ENCODE measurements at places on chromosomes 5 and 9.

DNA sequence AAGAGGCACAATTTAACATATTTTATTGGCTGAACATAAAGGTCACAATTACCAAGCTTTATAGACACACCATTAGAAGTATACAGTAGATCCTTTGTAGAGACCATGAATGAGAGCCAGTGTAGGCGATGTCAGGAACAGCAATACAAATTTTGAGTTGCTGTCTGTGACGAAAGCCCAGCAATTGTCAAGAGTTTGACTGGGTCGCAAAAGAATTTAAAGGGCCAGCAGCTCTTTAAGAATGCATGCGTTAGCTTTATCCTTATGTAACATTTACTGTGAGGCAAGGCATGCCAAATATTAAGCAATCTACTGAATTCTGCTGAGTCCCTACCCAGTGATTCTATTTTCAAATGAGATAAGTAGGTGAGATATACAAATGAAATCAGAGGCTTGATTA is 236.9 kb downstream of the ARRDC3 start:
- no peak for DNase-seq

DNA sequence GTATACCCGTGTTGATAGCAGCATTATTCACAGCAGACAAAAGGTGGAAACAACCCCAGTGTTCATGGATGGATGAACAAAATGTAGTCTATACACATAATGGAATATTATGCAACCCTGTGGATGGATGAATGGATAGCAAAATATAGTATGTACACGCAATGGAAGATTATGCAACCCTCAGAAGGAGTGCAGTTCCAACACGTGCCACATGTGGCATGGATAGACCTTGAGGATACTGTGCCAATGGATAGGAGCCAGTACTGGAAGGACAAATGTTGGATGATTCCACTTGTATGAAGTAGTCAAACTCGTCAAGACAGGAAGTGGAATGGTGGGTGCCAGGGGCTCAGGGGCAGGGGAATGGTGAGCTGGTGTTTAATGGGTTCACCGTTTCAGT is 44.9 kb downstream of the PLEKHG4B start:
- DNase-seq: no peak

- no peak for DNase-seq
Observed at GRCh38 chr5:58261605-58262004, 198.3 kb downstream of the PLK2 start.

DNA sequence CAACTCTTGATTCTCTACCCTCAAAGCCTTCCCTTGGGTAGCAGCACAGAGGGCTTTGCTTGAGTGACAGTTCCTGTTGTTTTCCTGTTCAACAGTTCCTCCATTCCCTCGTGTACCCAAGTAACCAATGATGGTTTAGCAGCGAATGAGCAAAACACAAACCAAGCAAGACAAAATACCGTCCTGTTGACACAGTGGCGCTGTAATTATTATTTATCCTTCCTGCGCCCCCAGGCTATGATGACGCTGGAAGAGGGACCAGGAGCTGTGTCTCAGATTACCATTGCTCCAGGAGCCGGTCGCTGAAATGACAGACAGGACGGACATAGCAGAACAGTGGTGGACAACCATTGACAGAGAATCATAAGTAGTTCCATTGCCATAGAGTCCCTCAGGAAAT is 154.8 kb downstream of the GADD45G start:
- DNase-seq: no peak

DNA sequence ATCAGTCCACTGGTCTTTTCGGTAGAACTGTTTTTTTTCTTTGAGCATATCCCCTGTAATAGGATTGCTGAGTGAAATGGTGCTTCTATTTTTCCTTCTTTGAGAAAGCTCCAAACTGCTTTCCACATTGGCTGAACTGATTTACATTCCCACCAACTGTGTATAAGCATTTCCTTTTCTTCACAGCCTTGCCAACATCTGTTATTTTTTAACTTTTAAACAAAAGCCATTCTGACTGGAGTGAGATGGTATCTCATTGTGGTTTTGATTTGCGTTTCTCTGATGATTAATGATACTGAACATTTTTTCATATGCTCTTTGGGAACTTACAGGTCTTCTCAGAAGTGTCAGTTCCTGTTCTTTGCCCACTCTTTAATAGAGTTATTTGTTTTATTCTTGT is 764.7 kb downstream of the MTRR start:
- DNase-seq: no peak

DNA sequence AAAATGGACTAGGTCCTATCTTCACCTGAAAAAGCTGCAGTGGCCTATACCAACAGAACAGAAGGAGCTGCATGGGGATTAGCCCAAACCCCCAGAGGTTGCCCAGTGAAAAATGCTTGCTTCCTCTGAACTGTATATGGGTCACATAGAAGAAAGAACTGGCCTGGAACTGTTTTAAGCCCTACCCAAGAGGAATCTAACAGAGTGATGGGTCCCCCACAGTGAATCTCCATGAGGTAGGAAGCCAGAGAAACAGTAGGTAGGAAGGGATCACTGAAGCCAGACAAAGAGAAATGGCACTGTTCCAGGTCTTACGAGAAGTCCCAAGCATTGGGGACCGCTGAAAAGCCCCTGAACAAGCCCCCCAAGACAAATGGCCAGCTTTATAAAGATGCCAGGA is 28.8 kb upstream of the TRIM32 start:
- DNase-seq: no peak

DNA sequence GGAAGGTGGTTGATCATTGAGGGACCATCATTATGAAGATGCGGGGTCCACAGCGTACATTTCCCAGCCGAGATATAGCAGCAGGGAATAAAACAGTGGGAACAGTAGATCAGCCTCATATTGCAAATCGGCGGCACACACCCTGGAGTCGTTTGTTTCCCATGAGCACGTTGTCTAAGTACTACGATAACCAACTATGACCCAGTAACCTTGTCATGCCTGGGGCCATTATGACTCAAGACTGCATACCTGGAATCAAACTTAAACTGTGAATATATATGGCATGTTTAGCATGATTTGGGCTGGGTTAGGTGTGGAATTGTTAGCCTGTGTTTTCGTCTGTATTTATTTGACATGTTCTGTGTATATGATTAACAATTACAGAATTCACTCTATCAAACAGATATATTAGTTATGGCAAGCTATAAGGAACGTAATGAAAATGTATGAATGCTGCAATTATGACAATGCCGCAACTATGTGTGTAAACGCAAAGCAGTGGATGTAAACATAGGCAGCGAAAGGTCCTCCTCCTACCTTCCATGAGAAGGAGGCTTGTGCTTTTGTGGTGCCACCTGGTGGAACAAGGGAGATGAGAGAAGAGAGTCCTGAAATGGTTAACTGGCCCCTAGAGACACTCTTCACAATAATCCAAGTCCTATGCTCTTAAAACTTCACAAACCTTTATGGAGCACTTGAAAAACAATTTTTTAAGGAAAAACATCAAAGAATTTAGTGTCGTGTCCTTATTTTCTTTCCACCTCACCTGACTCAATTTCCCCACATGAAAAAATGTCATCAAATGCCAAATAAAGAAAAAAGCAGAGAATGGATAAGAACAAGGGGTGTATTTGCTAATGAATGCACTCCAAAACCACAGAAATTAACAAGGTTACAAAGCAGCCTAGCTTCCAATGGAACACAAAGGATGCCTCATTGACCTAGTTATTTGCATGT is 47.1 kb downstream of the SEMA5A start:
- no peak for DNase-seq

DNA sequence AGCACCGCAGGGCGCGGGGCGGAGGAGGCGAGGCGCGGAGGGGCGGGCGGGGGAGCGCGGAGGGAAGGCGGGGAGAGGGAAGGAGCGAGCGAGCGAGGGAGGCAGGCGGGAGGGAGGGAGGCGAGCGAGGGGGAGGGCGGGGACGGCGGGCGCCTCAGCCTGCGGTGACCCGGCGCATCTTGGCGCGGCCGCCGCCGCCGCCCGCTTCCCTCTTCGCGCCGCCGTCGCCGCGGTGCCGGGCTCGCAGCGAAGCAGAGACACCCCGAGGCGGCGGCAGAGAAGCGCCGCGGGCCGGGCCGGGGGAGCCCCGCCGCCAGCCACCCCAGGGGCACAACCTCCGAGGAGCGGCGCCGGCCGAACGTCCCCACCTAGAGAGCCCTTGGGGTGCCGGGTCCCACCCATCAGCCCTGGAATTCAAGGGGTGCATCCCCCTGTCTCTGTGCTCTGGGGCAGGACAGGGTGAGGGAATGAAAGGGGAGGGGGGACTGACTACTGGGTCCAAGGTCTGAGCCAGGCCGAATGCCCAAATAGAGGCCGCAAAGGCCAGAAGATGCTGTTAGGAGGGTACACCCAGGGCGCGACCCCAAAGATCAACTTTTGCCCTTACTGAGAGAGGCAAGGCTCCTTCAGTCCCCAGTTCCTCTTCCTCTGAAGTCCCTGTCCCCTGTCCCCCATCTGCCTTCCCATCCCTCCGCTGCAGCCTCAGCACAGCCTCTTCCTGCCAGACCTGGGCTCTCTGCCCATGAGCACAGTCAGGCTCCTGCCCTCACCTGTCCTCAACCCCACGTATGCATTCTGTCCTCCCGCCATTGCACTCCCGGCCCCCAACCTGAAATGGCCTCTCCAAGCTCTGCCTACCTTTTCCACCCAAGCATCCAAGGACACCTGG is at the start of gene ADAMTS2:
ADAMTS2 (minus strand) TSS at position 29 of the 889 bp plus-strand sequence. CDS start 133 bp downstream, outside the sequence.
- DNase-seq: no peak

DNA sequence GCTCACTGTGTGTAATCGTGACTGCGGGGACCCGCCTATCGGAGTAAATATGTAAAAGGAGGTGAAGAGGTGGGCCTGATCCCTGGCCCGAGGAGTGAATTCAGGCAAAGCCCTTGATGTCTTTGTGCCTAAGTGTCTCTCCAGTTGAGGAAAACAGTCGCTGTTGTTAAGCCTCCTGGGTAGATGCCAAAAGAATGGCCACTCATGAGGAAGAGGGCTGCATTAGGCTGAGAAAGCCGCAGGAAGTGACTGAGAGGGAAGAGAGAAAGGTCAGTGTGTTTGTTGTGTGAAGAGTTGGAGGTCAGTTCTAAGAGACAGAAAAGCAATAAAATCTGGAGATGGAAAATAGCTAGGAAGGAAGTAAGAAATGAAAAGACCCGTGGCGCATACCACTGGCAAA is 35.8 kb upstream of the PIP5K1B start:
- no peak for DNase-seq

DNA sequence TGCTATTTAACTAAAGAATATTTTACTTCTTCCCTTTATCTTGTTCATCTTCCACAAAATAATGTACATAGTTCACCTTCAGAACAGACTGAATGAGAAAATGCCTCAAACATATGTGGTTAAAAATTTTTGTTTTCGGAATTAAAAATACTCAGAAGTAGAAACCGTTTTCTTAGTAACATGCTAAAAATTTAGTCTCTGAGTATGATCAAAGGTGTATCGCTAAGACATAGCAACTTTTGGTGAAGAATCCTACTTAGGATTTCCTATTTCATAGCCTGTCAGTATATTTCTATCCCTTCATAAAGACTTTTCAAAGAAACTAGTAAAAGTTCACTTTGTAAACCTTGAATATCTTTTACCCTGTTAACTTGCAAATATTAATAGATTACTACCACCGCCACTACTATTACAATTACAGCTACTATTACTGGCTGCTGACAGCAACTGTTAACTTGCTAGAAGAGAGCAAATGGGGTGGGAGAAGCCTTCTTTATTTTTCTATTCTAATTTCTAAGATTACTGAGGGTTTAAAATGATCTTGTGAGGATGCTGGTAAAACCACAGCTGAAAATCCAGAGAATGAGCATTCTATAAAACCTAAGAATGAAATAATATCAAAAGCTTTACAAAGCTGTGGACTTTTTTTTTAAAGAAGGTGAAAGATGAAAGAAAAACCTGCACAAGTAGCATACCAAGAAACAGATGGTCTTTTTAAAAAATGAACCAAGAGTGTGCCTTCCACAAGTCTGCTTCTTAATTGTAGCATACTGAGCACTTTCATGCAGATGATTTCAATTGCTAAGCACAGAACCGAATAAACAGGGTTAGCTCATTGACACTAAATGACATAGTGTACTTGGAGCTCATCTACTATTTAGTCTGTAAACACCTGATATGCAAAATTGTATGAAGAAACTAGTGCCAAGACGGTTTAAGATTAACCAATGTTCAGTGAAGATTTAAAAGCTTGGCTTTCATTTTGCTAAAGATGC is 246.3 kb upstream of the EFNA5 start:
- no peak for DNase-seq

DNA sequence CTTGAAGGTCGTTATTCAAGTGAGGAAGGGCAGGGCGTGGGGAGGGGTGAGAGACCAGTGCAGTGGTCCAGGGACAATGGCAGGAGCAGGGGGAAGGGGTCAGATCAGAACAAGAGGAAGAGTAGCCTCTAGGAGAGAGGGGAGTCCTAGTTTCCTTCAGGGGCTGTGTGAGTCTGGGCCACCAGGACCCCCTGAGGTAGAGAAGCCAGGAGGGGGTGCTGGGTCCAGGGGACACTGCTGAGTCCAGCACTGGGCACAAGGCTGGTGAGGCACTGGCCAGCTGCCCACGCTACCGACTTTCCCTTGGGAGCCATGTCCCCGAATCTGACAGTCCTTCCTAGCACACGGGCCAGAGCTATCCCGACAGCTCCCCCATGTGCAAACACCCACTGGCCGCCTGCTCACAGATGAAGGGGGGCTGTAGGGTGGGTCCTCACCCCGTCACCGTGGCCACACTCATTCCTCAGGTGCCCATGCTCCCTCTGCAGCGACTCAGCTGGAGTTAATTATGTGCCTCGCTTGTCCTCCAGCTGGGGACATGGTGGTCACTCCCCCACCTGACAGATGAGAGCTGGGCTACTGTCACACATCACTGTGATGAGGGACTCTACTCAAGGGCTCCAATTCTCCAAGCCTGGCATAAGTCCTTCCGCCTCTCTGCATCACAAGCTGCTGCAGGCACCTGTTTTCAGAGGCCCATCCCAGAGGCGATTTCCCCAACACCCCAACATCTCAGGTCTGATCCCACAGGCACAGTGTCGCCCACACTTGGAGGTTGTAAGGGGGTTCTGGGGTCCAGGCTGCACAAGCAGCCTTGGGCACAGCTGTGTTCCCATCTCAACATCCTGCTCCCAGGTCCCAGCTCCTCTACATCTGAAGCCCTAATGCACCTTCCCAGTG is 115.1 kb downstream of the GABBR2 start:
- no peak for DNase-seq

GRCh38 chr9:15482146-15482545 is 28.6 kb downstream of the PSIP1 start:
- no peak for DNase-seq

DNA sequence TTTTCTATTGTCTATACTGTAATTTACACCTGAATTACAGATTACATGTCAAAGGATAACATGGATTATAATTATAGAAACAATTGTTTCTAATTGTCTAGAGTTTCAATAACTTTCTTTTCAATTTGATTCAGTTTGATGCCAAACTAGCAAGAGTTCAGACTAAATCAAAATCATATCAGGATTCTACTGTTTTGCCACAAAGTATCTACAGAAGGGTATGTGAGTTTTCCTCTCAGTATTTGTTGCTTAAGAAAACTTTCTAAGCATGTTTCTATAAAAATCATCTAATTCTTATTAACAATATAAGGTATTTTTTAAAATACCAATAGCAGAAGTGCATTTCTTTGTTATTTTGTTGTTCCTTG is 12.5 kb downstream of the SELENOP start:
- DNase-seq: no peak

All from CD4-positive, alpha-beta T cell treated with Interleukin-1 beta for 1 hour (primary cell).